ENCODE measurements at places on chromosomes 2 and 18.

GRCh38 chr18:61400016-61400635, 66.9 kb downstream of the CDH20 start:
- peak; percentile 1 for DNase-seq

DNA sequence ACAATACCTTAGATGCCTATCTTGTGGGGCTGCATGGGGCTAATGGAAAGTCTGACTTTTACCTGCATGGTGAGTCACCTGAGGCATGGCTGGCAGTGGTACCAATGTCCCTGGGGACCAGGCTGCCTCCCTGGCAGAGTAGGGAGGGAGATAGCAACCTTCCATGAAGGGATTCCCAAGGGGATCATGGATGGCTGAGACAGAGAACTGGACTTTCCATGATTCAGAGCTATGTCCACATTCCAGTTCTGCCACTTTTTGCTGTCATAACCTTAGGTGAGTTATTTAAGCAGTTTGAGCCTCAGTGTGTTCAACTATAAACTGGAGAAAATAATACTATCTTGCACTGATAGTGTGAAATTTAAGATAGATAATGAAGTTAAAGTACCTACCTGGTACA, 178.6 kb downstream of the SETBP1 start:
- DNase-seq = peak; percentile 53

DNA sequence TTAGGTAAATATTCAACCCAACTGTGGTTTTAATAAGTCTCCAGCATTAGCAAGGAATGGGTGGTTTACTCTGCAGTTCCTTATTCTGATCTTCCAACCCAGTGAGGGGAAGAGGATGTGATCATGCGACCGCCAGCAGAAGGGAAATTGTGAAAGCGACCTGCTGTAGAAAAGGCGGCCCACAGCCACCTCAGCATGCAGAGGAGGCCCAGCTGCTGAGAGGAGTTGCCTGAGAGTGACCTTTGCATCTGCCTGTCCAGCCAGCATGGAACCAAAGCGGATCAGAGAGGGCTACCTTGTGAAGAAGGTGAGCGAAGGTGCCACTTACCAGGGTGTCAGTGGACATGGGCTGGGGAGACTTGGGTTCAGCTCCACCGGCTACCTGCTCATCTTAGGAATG, at the start of gene PLEK:
Gene PLEK, plus strand, starts transcription at position 196 of the 400 bp plus-strand sequence. Its CDS starts 70 bp downstream, at position 266.
- DNase-seq = peak; percentile 30

DNA sequence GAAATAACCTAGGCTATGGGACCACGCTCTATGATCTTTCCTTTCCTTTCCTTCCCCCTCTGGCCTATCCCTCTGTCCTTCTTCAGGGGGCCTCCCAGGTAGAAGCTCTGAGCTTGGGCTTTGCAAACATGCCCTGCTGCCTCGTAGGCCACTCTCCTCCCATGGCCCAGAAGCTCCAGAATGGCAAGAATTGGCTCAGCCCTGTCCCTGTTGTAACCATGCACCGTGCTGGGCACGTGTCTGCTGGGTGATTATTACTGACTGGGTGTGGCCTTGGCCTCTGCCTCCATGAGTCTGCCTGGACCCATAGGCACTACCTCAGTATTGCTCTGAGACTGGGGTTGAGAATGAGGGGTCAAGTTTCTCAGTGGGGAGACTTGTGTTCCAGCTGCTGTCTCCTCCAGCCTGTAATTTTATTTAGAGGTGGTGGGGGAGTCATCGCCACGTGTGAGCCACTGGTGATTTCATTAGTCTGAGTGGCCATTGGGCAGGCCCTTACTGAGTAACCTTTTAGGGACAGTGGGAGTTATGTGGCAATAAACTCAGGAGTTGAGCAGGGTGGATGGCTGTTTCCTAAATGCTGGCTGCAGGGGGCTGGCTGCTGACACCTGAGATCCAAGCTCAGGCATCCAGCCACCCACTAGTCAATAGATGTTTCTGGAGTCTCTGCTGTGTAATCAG, 157.9 kb downstream of the CLIP4 start:
- DNase-seq = no peak

- peak; percentile 5 for DNase-seq
Measured at GRCh38 chr2:83113953-83114352, 1345.1 kb downstream of the SUCLG1 start.

DNA sequence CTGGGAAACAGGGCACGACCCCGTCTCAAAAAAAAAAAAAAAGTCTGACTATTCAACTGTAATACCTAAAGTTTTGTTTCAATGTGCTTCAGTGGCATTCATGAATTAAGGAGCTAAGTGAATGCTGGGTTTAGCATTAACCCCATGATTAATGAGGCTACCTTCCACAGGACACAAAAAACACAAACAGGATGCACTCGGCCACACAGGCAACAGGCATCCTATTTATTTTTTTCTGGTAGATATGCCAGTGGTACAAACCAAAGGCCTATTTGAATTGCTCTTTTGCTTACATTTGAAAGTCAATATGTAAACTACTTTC, 48.3 kb downstream of the CDH2 start:
- peak; percentile 35 for DNase-seq

DNA sequence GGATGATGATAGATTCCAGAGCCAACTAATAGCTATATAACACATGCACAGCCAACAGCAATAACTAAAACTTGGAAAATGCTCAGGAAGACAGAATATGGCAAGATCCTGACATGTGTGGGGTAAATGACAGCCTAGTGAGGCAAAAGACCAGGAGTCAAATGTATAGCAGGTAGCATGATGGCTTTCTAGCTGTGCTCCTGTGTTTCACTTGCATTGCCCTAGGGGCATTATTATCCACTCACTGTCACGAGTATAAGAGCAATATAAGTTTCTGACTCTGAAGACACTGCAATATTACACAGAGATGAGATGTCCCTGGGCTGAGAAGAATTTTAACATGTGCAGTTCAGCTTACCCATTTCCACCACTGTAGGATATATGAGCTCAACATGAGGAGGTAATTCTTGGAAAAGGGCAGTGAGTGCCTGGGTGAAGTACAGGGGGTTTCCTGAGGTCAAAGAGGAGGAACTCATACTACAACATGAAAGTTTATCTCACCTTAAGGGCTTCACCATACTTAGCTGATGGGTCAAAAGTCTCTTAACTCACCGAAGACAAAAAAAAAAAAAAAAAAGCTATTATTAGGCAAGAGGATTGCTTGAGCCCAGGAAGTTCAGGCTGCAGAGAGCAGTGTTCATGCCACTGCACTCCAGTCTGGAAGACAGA, 1385.6 kb upstream of the SLC39A10 start:
- DNase-seq = no peak

DNA sequence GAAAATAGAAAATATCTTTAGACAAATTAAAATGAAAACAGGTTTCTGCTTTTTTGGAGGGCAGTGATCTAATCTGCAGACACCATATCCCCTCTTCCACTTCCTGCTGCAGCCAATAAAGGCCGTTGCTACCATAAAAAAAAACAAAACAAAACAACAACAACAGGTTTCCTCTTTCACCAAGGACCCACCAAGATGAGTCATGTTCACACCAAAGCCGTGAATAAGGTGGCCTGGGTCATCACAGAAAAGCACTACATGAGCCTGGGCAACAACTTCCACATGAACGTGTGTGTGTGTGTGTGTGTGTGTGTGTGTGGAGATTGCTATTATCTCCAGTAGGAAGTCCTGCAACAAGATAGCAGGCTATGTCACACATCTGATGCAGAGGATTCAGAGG, 24.8 kb upstream of the TFCP2L1 start:
- peak; percentile 59 for DNase-seq

DNA sequence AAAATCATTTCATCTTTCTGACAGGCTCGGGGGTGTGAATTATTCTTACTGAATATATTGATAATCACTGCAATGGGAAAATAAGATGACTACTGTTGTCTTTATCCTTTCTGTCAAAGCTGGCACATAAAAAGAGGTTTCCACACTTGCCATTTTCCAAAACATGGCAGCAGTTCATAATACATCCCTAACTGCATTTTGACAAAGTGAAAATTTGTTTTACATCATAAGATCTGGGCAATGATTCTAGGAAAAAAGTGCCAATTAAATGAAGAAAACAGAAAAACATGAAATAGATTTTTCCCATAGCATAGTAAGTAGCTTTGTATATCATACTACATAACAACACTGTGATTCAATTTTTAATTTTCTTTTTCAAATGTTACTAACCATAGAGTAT, 65.4 kb downstream of the ERBB4 start:
- DNase-seq = no peak

- DNase-seq = no peak
Measured at GRCh38 chr2:133849341-133849740, 281.1 kb upstream of the NCKAP5 start.

GRCh38 chr2:127081826-127082633, 24.9 kb downstream of the BIN1 start:
- peak; percentile 39 for DNase-seq

DNA sequence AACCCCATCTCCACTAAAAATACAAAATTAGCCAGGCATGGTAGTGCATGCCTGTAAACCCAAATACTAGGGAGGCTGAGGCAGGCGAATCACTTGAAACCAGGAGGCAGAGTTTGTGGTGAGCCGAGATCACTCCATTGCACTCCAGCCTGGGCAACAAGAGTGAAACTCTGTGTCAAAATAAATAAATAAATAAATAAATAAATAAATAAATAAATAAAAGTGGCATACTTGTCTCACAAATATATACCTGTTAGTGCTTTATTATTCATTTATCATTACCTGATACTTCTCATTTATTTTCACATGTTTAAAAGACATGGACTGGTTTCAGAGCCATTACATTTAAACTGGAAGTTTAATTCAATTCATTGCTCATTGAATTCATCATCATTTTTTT, 491.4 kb upstream of the CDH7 start:
- no peak for DNase-seq

GRCh38 chr2:34104601-34105000, 505.5 kb upstream of the FAM98A start:
- peak; percentile 93 for DNase-seq
